ENCODE measurements at places on chromosomes 3 and 15.

GRCh38 chr3:29313981-29314726 lies 33.3 kb downstream of the RBMS3 start:
- no peak for DNase-seq

- peak; percentile 61 for DNase-seq
Measured at GRCh38 chr15:59437817-59438624, at the start of gene FAM81A. TSS of gene FAM81A (plus strand) at chr15:59438186. CDS start at chr15:59458627, 20,441 bp downstream.

DNA sequence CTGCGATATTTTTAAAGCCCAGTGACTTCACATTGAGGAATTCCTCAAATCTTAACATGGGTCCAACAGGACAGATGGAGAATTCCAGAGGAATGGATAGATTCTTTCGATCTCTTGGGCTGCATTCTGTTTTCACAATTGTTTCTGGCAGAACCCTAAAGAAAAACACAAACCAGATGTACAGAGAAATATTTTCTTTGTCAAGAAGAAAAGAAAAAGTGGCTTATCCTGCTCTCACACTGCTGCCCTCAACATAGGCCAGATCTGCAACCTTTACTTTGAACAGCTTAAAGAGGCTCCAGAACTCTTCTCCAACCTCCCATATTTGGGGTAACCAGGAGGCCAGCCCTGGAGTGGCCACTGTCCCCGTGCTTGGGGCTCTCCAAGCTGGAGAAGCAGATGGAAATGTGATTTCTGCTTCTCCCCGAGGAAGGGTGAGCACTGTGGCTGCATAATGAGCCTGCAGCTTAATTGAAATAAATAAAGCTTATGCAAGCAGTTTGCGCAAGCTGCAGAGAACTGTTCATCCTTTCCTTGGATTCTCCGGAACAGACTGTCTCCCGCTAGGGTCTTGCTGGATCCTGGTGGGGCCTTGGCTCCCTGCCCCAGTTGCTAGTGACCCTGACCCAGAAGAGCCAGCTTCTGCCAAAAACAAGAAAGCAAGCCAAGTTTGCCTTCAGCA lies 453.2 kb upstream of the PROK2 start:
- DNase-seq = no peak

DNA sequence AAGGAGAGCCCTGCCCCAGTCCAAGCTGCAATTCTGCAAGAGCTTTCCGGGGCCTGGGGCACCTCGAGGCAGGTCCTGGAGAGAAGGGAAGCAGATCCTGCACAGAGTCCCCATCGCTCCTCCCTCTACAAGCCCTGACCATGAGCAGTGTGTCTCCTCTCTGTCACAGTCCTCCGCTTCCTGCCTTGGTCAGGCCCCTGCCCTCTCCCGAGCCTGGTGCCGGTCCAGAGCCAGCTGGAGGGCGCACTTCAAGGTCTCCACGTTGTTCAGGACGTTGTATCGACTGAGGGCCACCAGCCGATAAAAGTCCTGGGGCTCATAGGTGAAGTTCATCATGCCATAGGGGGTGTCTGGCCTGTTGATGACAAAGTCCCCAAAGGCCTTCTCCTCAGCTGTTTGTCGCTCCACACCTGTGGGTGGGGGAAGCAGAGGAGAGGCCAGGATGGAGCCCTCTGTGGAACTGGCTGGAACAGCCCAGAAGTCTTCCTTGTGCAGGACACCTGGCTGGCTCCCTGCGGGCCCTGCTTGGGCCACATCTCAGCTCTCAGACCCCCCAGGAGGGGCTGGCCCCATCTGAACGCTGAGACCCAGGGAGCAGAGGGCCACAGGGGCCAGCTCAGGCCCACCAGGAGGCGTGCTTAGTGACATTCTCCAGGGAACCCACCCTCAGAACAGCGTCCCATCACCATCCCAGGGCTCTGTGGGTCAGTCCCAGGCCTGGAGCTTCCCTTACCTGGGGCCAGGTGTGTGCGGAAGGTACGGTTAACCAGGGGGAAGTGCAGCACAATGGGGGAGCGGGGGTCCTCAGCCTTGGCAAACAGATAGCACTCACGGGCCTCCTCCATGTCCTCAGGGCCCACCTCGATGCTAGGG lies 14.4 kb downstream of the PLA2G4F start:
- no peak for DNase-seq

GRCh38 chr15:101039461-101039860 lies 120.3 kb downstream of the LRRK1 start:
- no peak for DNase-seq

Data from NCI-H526 treated with DMSO at 0.1 percent for 48 hours (cell line).